GM12878 (cell line): ENCODE measurements at places on chromosomes 7 and 10.

- no peak for DNase-seq
These were observed 123.7 kb upstream of the TCERG1L start for GRCh38 chr10:131435232-131435631.

GRCh38 chr10:128084364-128084763 lies 41.9 kb downstream of the MKI67 start:
- no peak for DNase-seq

- no peak for DNase-seq
These were observed 46.7 kb downstream of the ZFAND4 start for GRCh38 chr10:45625879-45626278.

GRCh38 chr10:62851442-62851841 lies 35.3 kb upstream of the EGR2 start:
- DNase-seq = no peak

- DNase-seq = no peak
These were observed 45.5 kb upstream of the SLC29A4 start for GRCh38 chr7:5237286-5237685.

GRCh38 chr10:91556691-91557566 lies 75.9 kb downstream of the PPP1R3C start:
- DNase-seq = no peak

- no peak for DNase-seq
These were observed 3.1 kb downstream of the JCAD start for GRCh38 chr10:30056281-30056680.

DNA sequence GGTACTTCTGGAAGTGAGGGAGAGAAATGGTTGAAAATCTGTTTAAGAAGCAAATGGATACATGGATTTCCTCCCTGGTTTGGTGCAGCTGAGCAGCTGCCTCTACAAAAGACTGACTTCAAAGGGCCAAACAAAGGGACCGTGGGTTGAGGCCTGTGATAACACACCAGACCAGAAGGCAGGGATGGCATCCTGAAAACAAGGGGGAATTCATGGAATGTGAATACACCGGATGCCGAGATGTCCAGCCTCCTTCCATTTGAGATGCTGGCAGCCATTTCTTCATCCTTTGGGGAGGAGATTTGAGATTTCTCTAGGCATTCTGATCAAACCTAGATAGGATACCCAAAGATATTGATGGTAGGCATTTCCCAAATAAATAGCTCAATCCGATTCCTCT lies 36.9 kb downstream of the TAF3 start:
- no peak for DNase-seq

GRCh38 chr10:116831790-116832189 lies 17.5 kb upstream of the ENO4 start:
- no peak for DNase-seq

GRCh38 chr10:128739930-128740329 lies 613.7 kb upstream of the MKI67 start:
- DNase-seq = no peak

DNA sequence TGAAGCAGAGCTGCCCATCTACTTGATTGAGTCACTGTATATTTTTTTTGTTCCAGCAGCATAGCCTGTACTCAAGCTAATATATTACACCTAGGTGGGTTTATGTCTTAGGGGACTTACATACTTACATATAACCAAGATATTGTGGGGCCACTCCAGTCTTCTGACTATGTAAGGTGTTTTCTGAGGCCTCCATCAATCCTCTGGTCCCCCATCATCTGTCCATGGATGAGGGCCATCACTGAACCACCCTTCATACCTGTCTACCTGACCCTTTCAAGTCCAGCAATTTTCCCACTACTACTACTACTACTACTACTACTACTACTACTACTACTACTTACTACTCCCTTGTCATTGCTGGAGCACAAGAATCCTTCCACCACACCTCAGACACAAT lies 3.2 kb upstream of the FAM241B start:
- no peak for DNase-seq

DNA sequence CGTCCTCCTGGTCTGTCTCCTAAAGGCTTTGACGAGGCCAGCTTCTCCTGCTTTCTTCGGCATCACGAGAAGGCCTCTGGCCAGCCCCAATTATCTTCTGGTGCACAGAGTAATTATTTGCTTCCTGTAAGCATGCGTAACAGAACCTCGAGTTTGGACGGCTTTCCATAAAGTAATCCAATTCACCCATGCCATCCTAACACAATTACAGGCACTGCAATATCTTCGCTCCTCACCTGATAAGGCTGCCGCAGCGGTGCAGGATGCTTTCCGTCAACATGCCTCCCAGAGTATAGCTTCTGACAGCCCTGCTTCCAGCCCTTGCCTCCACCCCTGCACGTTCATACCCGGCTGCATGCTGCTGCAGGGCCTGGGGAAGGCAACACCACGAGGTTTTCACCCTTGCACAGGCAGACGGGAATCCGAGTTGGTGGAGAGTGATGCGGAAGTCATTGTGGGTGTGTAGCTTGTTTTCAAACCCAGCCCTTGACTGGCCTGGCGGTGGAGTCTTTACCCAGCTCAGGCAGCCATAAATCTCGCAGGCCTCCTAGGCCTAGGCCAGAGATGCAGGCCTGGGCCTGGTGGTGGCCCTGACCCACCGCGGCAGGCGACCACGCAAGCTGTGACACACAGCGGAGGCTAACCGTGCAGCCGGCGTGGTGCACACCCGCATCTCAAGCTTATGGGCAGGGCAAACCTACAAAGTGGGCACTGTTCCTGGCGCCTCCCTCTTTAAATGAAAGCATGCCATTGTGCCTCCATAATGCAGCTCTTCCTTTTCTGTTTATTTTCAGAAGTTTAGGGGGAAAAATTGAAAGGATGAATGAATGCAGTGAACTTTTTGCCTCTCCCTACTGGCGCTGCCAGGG lies 12.7 kb downstream of the EBF3 start:
- no peak for DNase-seq

- no peak for DNase-seq
These were observed 53.1 kb downstream of the CH25H start for GRCh38 chr10:89153971-89154370.

DNA sequence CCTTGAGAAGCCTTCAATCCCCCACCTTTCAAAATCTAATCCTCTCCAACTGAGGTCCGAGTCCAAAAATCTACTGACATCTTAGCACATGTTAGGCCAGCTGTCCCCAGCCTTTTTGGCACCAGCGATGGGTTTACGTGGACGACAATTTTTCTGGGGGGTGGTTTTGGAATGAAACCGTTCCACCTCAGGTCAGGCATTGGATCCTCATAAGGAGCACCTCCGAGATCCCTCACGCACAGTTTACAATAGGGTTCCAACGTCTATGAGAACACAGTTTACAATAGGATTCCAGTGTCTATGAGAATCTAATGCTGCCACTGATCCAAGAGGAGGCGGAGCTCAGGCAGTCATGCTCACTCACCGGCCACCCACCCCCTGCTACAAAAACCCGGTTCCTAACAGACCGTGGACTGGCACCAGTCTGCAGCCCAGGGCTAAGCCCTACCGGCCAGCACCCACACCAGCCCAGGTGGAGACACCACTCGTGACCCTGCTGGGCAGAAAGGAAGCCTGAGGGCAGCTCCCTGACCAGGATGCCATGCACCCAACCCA lies 107.6 kb downstream of the DIP2C start:
- DNase-seq = no peak

GRCh38 chr10:118569882-118570252 lies 25.6 kb downstream of the PRLHR start:
- no peak for DNase-seq

DNA sequence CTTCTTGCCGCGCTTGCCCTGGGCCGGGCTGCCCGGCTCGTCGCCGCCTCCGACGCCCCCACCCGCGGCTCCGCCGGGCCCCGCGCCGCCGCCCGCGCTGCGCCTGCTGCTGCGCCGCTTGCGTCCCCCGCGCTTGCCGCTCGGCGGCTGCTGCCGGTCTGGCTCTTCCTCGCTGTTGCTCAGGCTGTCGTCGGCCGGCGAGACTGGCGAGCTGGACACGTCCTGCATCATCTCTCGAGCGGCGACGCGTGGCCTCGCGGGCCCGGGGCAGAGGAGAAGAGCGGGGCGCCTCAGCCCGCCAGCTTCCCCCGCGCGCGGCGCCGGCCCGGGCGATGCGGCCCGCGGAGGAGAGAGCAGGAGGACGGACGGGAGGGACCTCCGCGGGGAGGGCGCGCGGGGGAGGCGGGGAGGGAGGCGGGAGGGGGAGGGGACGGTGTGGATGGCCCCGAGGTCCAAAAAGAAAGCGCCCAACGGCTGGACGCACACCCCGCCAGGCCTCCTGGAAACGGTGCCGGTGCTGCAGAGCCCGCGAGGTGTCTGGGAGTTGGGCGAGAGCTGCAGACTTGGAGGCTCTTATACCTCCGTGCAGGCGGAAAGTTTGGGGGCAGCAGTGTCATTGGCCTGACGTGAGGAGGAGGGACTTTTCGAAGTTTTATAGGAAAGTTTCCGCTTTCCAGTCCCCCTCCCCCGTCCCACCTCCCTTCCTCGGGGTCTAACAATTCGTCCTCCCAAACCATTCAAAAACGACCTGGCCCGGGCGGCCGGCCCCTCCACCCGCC lies at the start of gene TWIST1:
TSS of gene TWIST1 (minus strand) at position 546 of the 779 bp plus-strand sequence. CDS start at position 231, 315 bp downstream.
- DNase-seq = no peak

DNA sequence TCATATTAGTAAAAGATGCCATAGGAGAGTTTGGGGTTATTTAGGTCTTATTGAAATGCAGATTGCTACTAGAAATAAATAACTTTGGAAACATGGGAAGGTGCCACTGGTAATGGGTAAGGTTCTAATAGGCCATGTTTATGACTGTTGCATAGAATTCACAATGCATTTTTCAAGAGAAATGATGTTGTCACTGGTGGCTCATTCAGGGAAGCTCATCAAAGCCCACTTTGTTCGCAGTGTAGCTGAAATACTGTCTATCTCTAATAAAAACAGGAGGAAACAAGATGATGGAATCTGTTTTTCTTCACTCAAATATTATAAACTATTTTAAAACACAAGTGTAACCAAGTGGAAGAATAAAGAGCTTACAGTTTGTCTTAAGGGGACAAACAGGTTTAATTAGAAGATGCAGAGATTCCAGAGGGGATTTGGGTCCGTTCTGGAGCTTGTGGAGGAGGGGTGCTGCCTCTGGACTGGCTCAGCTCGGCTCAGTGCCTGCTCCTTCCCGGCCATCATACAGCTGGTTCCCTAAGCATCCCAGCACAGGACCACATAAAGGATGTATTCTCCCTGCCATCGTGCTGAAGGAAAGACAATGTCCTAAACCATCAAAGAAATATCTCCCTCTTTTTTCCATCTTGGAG lies 20.4 kb downstream of the OPALIN start:
- DNase-seq = no peak

- DNase-seq = no peak
These were observed at the start of gene C10orf95 for GRCh38 chr10:102451105-102451969. C10orf95 (minus strand) TSS chr10:102451543; CDS start chr10:102451093, 450 bp downstream.

DNA sequence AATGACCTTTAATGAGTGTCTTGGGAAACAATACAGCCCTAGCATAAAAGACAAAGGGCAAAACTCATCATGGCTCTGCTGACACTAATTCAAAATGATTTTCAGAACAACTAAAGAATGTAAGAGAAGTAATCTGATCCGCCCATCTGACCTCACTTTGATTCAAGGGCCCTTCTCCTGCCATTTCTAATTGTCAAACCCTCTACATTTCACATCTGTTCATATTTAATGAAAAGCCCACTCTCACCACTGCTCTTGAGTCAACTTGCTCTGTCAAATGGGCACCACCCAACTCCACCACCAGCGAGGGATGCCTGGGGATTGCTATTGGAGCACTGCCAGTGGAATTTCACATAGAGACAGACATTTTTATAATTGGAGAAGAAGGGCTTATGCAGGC lies 639.2 kb downstream of the KCNMA1 start:
- no peak for DNase-seq

DNA sequence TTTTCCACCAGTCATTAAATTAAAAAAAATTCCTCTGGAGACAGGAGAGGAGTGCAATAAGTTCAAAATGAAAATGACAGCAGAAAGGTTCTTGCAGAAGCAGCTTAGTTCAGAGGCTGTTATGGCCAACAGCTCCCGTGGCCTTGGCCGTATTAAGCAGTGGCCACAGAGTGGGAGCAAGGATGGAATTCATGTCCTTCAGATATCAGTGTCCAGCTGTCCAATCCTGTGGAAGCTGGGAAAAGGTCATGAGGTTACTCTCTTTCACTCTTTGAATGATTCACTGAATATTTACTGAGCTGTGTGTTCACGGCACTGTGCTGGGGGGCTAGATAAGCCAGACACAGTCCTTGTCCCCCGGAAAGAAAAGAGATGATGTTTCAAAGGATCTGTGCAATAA lies 231.8 kb downstream of the BMPER start:
- no peak for DNase-seq

DNA sequence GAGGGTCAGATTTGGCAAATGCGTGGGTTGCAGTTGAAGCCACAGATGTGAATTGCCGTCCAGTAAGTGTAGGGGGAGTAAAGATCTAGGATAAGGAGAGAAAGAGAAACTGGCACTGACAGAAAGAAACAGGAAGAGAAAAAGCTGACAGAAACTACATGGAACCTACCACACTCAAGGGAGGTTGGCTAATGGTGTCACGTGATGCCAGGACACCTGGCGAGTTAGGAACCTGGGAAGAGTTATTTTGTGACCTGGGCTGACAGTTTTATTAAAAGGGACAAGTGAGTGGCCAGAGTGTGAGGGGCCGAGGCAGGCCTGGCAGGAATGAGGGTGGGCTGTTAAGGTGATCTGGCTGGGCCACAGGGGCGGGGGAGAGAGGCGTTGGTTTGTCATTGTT lies 188.7 kb downstream of the ADARB2 start:
- DNase-seq = peak; percentile 20

DNA sequence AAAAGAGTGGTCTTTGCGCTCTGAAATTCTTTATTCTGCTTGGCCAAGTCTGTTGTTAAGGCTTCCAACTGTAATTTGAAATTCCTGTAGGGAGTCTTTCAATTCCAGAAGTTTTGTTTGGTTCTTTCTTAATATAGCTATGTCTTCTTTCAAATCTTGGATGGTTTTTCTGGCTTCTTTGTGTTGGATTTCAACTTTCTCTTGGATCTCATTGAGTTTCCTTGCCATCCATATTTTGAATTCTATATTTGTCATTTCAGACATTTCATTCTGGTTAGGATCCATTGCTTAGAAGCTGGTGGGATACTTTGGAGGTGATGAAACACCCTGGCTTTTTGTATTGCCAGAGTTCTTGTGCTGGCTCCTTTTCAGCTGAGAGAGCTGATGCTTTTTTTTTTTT lies 55.5 kb downstream of the ZNF783 start:
- no peak for DNase-seq
